Uterus (tissue), 4 donors: ENCODE measurements at places on chromosomes 2 and 18.

DNA sequence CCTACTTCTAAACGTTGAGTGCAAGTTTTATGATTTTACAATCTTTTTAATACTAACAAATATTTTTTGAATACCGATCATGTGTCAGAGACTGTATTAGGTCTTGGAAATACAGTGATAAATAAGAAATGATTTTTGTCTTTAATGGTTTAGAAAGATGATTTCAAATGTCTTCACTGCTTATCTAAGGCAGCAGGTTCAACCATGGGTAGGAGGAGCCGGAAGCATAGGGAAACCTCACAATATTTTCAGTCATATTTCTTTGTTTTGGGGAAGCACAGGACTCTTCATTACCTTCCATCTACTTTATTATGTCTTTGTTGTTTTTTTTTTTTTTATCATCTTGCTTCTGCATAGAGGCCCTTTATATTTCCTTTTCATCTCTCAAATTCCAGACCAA, 165.2 kb upstream of the EPC2 start:
- no peak for DNase-seq

DNA sequence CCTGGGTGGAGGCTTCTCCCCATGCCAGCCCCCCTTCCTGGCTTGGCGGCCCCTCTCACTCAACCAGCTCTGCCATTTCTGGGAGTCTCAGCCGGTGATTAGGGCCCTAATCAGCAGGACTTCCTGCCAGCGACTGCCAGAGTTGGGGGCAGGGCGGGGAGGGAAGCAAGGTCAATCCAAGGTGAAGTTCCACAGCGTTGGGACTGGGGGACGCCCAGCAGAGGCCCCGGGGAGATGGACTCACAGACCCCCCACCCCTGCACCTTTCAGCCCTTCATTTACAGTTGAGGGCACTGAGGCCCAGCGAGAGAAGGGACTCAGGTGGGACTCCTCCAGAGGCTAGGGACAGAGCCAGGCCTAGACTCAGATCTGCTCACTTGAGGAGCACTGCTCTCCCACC, 65.3 kb downstream of the TNS1 start:
- no peak for DNase-seq

DNA sequence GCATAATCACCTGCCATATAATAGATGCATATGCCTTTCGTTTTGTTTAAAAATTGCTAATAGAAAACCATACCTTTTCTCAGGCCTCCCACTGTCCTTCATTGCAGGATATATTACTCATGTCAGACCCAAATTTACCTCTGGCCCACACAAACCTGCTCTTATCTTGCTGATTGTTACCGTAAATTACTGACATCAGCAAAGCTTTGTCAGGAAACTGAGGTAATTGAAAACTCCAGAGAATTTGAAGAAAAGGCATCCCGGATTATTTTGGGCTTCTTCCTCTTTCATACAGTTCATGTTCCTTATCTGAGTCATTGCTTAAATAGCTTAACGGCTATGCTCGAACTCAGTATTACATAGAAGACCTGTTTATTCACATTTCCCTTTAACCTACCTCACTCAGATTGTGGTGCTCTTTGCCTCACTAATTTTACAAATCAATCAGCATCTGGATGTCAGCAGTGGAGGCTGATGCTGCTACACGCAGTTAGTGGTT, 145.7 kb downstream of the ZEB2 start:
- no peak for DNase-seq

DNA sequence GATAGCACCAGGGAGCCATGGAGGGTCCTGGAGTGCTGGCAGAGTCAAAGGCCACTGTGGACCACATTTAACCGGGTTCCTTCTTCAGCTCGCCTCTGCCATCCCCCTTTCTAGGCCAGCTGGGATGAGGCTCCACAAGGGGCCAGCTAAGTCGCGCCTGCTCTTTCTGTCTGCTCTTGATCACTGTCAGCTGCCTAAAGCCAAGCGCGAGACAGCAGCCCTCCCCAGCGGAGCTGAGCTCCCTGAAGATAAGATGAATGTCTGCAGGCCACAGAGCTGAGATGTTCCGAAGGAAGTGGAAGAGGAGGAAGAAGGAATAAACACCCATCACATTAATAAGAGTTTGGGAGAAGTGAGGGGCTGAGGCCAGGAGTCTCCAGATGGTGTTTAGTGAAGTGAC, 99.6 kb downstream of the CELF4 start:
- DNase-seq = no peak

DNA sequence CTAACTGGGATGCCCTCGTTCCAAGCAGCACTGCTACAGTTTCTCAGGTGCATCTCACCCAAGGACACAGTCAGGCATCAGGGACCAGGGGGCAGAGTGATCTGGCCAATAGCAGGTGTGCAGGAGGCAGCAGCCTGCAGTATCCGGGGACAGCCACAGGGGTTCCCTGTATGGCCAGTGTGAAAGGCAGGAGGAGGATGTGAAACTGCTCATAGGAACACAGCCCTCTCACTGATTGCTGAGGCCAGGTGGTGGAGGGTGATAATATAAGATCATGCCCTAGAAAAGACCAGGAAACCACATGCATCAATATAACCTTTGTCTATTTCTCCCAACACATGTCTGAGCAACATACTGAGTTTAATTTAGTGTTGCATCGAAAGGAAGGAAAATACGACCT, 112.7 kb upstream of the TACR1 start:
- DNase-seq = no peak
